GM03348 (cell line): ENCODE measurements at places on chromosomes 3 and 15.

DNA sequence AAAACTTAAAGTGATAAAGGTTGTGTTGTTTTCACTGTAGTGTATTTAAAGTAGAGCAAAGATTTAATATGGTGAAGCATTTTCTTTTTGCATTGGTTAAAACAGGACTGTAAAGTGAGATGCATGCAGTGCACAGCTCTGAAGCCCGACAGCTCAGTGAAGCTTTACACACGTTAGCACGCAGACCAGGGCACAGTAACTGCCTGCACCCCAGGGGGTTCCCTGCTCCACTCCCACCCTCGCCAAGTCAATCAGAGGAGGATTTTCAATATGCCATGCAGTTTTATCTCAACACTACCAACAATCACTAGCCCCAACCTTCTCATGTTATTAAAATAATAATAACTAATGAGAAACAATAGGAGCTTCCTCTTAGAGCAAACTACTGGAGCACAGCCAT is 28.1 kb upstream of the BCL2L10 start:
- DNase-seq = no peak

DNA sequence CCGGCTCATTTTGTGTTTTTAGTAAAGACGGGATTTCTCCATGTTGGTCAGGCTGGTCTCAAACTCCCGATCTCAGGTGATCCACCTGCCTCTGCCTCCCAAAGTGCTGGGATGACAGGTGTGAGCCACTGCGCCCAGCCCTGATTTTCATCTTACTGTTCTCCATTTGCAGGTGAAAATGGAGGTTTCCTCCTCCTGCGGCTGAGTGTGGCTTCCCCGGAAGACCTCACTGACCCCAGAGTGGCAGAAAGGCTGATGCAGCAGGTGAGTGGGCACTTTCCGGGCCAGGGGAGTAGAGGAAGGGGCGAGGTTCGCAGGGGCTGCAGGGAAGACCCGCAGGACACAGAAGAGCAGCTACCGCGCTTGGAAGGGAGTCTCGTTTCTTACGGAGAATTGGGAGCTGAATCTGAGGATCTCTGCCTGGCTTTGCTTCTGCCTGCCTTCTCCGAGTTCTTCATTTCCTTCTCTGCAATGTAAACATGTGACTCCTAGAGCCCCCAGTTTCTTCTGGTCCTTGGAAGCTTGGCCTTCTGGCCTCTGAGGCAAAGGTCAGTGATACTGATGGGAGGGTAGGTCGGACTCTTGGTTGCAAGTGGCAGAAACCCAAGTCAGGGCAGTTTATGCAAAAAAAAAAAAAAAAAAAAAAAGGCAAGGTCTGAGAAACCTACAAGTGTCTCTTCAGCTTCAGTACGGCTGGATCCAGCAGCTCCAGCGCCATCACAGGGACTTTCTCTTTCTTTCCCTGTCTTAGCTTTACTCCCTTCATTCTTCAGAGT is 8.9 kb downstream of the MUC20 start:
- DNase-seq = no peak

- peak; percentile 29 for DNase-seq
Measured at GRCh38 chr3:134317106-134317947, 56.9 kb downstream of the AMOTL2 start.

- no peak for DNase-seq
Measured at GRCh38 chr3:169931747-169932520, 20.6 kb downstream of the SAMD7 start.

- DNase-seq = no peak
Measured at GRCh38 chr3:36512555-36512954, 132.3 kb downstream of the STAC start.

- no peak for DNase-seq
Measured at GRCh38 chr3:20250786-20251185, 64.8 kb upstream of the SGO1 start.

DNA sequence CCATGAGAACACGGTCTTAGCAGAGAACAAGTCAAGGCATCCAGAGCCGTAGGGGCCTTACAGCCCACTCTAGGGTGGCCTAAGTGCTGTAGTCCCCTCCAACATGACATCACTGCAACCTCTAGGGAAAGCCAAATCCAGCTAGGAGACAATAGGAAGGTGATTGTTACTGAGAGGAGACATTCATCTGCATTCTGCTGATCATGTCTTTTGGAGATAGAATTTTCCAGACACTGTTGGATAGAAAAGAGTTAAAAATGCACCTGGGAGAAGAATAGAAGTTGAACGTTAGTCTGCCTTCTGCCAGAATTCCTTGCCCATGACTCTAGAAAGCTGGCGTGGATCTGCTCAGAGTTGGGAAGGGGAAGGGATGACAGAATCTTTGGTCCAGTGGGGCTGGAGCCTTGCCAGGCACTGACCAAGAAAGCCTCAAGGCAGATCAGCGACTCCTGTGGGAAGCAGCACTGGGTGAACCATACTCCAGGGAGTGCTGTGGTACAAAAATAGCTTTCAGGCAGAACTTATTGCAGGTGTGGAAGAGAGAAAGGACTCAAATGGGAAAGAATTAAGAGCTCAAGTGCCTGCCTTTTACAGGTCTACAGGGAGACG is 44.8 kb upstream of the RAF1 start:
- peak; percentile 82 for DNase-seq

DNA sequence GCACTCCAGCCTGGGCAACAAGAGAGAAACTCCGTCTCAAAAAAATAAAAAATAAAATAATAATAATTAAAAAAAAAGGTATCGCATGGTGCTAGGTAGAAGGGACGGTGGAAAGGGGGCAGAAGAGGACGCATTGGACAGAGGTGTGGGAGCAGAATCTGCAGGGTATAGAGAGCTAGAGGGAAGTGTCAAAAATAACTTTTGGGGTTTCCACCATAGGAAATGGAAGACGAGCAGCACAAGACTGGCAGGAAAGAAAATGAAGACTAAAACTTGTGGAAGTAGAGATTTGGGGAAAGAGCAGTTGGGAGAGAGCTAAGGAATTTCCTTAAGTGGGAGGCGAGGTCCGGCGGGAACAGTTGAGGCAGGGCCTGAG is 585 bp upstream of the MKRN2 start:
- no peak for DNase-seq

DNA sequence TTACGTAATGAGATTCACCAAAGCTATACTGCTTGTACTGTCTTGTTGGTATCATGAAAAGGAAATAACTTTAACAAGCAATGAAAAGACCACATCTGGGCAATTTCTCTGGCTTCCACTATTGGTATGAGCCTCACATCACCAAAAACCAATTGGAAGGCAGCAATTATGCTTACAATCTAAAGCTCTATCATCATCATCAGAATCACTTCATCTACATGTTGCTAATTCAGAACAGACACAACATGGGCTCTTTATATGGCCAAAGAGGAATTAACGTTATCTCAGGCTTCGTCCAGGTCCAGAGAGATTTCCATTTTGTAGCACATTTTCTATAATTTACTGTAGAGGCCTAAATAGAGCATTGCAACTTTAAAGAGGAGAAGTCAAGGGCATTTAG is 36.6 kb upstream of the SLCO3A1 start:
- no peak for DNase-seq

GRCh38 chr15:74529921-74530320 is 11.1 kb upstream of the ARID3B start:
- no peak for DNase-seq
